ENCODE measurements at places on chromosomes 12 and 14.

DNA sequence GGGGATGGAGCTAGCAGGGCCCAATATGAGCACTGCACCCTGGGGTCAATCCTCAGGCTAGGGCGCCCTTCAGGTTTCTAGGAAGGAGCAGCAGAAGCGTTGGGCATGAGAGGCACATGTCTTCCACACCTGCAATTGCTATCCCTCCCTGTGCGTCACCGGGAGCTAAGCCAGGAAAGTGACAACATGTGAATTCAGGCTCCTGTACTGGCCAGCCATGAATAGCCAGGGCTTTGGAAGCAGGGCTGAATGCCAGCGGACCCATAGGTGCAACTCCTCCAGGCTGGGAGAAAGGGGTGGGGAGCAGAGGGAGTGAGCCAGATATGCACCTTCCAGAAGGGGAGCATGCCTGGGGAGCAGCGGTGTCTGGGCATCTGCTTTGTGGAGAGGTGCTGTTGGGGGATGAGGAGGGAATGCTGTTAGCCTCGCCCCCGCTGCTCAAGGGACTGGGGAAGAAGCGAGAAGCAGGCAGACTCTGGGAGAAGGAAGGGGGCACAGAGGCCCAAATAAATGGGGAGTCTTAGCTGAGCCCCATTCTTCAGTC, 6.1 kb downstream of the HOXC5 start:
- peak; percentile 63 for DNase-seq

- DNase-seq = no peak
Measured at GRCh38 chr14:67111022-67111421, 78.2 kb upstream of the GARIN2 start.

DNA sequence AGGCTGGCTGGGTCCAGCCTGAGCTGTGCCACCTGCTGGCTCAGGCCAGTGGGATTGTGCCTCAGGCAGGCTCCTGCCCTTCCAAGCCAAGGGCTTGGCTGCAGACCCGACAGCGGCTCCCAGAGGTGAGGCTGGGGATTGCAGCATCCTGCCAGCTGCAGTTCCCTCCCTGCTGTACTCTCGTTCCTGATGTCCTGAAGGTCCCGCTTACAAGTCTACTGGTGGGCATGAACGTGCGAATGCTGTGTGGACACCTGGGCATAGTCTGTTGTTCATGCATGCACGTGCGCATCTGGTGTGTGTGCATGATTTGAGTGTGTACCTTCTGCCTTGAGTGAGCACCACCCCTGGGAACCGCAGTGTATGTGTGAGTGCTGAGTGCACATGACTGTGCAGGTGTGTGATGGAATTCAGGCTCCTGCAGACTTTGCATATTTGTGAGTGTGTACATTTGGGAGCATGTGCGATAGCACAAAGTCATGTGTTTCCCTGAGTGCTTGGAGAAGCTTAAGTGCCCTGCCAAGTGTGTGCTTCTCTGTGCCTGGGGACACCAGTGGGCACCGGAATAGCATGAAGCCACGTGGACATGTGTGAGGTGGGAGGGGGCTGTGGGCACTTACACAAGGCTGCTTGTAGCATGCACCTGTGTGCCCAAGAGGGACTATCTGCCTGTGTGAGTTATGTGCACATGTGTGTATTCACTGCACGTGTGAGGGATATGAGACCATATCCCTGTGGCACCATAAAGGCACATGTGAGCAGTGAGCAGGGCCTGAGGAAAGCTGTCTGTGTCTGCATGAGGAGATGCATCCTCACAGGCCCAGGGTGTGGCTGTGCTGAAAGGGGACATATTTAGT, 19.3 kb upstream of the KRT7 start:
- peak; percentile 98 for DNase-seq

DNA sequence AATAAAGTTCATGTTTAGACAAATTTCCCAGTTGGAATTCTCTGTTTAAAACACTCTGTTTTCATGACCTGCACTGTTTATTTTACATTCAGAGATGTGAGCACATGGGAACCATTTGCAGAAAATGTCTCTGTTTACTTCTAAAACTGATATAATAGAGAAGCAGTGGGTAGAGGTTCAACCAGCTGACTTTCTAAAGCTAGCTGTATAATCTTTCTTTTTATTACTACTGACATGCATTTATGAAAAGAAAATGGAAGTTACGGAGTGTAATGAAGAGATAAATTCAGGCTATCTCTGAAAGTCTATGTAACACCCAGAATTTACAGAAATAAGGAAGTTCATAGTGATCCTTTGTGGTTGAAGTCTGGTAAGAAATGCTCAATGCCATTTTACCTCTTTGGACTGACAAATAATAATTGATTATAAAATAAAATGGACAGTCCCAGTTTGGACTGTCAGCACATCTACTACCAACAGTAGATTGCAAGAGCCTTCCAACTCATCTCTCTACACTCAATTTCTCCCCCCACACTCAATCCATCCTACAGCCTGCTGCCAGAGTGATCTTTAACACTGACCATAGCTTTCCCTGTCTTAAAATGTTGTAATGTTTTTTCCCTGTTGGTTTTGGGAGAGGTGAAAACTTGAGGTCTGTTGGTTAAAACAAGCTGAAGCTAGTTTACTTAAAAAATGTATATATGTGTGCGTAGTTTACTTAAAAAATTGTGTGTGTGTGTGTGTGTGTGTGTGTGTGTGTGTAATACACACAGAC, 137.4 kb downstream of the AEBP2 start:
- no peak for DNase-seq

GRCh38 chr12:3215410-3215975, 138.3 kb downstream of the TSPAN9 start:
- DNase-seq = no peak

DNA sequence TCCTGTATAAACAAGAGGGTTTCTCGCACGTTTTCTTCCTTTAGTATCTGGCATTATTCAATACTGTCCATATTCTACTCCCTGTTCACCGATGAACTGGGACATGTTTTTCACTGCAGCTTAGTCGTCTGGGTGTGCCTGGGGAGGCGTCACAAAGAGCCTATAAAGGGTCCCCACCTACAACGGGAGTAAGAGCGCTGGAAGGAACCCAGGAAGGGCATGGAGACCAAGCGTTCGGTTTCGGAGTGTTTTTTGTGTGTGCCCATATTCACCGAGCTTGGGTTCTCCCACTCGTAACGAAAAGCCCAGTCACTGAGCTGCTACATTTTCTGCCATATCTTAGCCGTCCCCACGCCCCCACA, 592 bp upstream of the USP15 start:
- DNase-seq = no peak

- DNase-seq = no peak
Measured at GRCh38 chr14:100212476-100213333, 26.2 kb upstream of the YY1 start.

DNA sequence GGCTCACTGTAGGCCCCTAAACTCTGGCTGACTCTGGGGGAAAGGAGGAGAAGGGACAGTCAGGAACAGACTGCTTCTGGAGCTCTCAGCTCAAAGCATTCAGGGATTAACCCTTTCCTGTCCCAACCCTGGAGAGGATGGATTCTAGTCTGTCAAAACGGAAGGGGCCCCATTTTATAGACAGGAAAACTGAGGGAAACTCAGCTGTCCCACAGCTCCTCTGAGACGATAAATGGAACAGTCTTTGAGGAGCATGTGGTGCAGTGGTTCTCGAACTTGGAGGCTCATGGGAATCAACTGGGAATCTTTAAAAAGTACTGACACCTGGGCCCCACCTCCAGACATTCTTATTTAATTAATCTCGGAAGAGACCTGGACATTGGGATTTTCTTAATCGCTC, 23.7 kb downstream of the SRRM4 start:
- DNase-seq = no peak

DNA sequence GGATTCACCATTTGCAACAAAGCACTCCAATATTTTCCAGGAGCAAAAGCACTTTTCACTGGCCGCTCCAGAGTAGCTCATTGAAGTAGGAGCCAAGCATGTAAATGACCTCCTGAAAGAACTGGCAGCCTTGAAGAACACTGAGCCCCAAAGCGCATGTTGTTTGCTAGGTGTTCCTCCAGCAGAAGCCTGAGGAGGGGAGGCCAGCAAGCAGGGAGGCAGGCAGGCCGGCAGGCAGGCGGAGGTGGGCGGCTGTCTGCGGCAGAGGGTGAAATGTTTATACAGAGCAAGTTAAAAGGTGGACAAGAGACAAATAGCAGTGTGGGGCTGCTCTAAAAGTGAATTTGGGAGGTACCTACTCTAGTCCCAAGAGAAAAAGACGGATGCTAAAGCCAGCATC, 439.4 kb downstream of the CCDC91 start:
- DNase-seq = no peak

- no peak for DNase-seq
Measured at GRCh38 chr12:131385313-131386166, 325.4 kb upstream of the SFSWAP start.

DNA sequence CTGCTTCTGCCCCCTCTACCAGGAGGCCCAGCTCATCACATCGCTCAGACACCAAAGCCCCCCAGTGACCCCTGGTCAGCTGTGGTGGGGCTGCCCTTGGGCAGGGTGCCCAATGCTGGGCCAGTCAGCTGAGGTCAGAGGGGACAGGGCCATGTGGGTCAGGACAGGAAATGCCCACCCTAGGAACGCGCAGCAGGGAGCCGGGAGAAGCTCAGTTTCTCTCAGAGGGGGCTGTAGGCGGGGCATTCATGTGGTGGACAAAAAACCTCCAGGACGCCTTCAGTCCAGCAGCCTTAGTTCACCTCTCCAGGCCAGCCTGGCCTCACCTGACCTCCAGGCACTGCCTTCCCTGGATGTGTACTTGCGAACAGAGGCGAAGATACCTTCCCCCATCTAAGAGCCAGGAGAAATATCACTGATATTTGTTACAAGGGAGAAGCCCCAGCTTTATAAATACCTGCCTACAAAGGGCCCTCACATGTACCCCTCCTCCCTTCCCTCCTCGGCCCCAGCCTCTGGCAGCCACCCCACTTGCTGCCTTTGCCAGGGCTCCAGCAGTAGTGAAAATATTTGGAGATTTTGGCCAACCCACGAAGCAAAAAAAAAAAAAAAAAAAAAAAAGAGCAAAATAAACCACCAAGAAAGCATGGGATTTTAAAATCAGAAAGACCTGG, 41.9 kb upstream of the PLEKHG6 start:
- DNase-seq = no peak

DNA sequence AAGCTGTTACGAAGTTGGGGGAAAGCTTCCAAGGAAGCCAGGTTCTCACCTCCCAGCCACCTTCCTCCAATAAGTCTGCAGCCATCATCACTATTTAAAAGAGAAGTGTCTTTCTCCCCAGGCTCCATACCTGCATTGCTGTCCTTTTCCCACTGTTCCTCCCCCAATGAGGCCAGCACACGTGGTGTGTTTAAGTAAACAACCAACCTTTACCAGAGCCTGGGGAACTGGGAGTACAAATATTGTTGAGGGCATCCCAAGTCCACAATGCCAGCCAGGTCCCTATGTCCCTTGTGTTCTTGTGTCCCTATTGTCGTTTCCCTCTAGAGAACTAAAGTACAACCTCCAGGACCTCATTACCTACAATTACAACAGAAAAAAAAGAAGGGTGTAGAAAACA, 49.2 kb upstream of the PNMA1 start:
- peak; percentile 32 for DNase-seq

GRCh38 chr12:132327336-132328171, 1.8 kb downstream of the GALNT9 start:
- no peak for DNase-seq

DNA sequence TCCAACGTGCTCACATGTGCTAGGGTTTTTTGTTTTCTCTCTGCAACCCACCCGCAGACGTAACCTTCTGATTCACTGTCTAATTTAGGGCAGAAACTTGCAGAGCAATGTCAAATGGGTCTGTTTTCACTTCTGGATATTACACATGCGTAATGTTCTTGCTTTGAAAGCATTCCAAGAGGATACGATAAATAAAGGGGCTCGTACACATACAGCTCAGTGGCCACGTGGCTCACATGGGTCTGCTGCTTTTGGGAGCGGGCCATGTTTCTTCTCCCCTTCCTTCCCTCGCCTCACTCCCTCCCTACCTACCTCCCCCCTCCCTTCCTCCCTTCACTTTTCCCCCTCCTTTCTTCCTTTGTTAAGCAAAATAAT, 23.4 kb downstream of the CACNA1C start:
- DNase-seq = no peak

GRCh38 chr14:55005071-55005470, 21.8 kb downstream of the WDHD1 start:
- DNase-seq = no peak

- no peak for DNase-seq
Measured at GRCh38 chr14:68168460-68169109, 349.0 kb downstream of the RAD51B start.

DNA sequence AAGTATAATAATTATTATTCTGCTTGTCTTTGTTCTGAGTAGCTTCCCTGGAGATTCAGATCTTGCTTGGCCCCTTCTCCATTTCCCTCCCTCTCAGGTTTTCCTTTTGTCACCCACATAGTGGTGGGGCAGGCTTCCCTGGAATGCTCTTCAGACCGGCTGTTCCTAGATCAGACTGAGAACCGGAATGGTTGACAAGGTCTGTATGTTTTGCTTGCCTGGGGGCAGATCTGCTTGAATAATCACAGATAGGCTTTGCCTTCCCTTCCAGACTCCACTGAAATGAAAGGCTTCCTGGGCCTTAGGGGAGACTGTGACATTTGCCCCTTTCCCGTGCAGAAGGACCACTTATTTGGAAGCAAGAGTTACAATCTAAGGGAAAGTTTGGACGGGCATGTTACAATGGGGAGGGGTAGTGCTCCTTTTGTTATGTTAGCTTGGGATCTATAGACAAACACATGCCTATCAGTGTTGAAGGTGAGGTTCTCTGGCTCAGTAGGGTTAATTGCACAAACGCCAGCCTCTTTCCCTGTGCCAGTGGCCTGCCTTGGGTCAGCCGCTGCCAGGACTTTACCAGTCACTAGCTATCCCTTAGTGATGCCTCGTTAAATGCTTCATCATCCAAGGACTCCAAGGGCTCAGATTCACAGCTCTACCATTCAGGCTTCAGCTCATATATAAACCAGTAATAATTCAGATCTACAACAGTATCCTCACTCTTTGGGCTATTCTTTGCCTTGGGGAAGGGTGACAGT, 178.6 kb downstream of the SNAPC1 start:
- DNase-seq = peak; percentile 97

GRCh38 chr12:52358575-52359350, 8.5 kb downstream of the KRT85 start:
- peak; percentile 43 for DNase-seq

DNA sequence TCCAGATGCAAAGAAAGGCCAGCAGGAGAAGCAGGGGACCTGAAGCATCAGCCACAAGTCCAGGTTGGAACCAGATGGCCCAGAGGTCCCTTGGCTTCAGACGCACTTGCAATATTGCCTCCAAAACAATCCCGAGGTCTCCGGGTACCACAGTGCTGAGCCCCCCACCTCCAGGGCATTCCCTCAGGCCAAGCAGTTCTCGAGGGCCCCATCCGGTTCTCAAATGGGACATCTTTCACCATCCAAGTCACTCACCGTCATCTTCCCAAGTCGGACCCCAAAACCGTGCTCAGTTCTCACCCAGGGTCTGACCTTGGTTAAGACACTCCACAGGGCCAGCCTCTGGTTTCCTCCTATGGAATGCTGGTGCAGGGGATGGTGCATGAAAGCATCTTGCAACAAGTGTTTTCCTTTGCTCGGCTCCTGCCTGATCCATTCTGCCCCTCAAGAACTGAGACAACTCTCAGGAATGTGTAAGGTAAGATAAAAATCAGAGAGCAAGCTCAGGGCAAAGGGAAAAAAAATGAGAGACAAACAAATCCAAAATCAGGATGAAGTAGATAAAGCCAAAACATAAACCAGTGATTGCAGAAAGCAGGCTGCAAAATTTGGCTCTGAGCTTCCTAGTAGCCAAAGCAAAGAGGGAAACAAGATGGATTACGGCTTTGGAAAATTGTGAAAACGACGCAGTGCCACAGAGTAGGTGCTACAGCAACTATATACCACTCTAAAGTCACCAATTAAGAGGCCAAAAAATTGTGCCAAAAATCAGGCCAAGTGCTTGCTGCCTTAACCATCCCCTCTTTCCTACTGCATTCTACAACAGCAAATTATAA, 8.0 kb downstream of the NCOR2 start:
- no peak for DNase-seq

- peak; percentile 75 for DNase-seq
Measured at GRCh38 chr12:7638064-7638759, 27.5 kb downstream of the APOBEC1 start.

Measured in islet precursor cell (in vitro differentiated cells).